ENCODE measurements at places on chromosomes 6 and 20. TPM values are rescaled to one million over a fixed set of nuclear protein-coding genes. Genes with fewer than 3 reads are reported as not detected.

Gene CRISP2
- not detected for total RNA-seq

Gene ZKSCAN3
- total RNA-seq, result 7.7 TPM

Gene SYCP2L
- total RNA-seq, result 1.8 TPM

Gene LRRC1
- 13.1 TPM for total RNA-seq

Gene LCA5
- 5.0 TPM for total RNA-seq

DNA sequence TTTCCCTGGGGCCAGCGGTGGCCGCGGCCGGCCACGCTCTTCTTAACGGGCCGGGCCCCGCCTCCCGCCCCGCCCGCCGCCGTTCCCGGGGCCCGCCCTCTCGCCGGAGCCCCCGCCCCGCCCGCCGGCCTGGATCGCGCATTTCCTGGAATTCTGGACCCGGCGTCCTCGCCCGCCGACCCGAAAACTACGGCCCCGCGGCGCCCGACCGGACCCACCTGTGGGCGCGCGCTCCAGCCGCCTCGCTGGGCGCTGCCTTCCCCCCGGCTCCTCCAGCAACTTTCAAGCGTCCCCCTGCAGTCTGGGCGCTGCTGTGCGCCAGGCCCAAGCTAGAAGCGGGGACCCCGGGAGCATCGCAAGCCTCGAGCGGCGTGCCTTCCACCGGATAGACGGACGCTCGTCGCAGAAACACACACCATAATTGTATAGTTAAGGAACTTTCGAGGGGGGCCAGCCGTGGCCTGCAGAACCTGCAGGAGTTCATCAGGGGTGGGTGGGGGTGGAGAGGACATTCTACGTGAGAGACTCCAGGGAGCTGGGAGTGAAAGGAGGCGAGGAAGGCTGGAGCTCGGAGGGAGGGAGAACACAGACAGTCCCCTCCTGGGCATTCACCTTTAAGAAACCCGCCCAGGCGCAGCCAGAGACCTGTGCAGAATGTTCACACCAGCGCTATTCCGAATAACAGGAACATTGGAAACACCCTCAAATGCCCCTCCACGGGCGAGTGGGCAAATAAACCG is at the start of gene ADA:
Gene ADA (minus strand): TSS at position 16 of the 740 bp plus-strand sequence. CDS start 92 bp downstream, outside the sequence.
- no peak for DNase-seq

- DNase-seq, result no peak
These were observed 231.3 kb downstream of the TFAP2C start for GRCh38 chr20:56860413-56860812.

DNA sequence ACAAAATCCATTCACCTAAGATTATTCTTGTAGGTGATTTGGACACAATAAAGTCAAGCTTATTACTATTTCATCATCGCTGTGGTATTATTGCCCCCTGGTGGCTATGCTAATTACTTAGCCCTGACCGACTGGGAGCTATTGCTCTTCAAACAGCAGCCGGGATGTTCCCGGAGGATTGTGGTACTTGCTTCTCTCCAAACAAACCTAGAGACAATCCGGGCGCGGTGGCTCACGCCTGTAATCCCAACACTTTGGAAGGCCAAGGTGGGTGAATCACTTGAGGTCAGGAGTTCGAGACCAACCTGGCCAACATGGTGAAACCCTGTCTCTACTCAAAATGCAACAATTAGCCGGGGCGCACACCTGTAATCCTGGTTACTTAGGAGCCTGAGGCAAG is 15.4 kb upstream of the STMND1 start:
- no peak for DNase-seq

- DNase-seq, result no peak
These were observed 22.6 kb downstream of the RNF217 start for GRCh38 chr6:124984668-124985338.

- no peak for DNase-seq
These were observed 38.4 kb upstream of the SPTLC3 start for GRCh38 chr20:12970372-12970821.

DNA sequence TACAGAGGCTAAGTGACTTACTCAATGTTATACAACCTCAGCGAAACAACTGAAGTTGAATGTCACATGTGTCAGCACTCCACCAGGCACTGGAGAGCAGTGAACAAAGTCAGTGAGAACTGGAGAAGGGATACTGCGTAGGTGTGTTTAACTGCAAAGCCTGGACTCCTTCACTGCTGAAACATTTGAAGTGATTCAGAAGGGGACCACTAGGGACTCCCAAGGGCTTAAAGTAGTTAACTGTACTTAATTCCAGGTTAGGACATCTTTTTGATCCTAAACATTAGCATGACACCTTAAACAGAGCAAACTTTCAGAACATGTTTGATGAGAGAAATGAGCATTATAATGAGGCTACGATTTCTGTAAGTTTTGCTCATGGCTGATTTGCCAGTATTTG is 45.0 kb upstream of the ZBTB24 start:
- no peak for DNase-seq

- DNase-seq, result peak; percentile 62
These were observed 49.8 kb downstream of the FRK start for GRCh38 chr6:116010790-116011401.

- DNase-seq, result peak; percentile 86
These were observed at the start of gene MAFB for GRCh38 chr20:40689100-40689942. MAFB (minus strand) TSS chr20:40689236; CDS start chr20:40688850, 386 bp downstream.

DNA sequence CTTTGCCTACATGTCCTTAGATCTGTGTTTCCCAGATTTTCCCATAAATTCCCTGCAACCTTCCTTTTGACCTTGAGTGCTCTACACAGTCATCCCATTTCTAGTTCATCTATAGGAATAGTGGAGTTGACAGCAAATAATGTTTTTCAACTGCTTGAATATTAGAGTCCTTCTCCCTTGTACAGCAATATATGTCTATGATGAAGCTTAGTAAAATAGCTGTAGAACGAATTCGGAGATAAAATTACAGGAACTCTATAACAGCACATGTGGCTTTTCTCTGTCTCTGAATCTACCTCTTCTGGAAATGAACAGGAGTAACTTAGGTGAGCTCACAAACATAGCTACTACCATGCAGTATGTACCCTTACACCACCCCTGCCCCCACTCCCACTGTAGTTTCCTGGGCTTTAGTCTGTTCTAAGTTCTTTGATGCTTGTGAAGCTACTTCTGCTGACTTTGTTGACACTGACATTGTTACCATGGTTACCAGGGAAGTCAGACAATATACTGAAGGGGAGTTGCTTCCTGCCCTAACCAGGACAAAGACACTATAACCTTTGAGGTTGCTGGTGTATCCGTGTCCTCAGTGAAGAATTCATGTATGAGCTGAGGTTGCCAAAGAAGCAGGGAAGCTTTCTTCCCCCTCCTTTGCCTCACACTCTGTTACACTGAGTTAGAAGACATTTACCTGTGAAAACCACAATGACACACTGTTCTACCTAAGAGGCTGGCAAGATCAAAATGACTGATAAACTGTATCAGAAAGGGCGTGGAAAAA is 35.8 kb upstream of the SHLD1 start:
- DNase-seq, result no peak

DNA sequence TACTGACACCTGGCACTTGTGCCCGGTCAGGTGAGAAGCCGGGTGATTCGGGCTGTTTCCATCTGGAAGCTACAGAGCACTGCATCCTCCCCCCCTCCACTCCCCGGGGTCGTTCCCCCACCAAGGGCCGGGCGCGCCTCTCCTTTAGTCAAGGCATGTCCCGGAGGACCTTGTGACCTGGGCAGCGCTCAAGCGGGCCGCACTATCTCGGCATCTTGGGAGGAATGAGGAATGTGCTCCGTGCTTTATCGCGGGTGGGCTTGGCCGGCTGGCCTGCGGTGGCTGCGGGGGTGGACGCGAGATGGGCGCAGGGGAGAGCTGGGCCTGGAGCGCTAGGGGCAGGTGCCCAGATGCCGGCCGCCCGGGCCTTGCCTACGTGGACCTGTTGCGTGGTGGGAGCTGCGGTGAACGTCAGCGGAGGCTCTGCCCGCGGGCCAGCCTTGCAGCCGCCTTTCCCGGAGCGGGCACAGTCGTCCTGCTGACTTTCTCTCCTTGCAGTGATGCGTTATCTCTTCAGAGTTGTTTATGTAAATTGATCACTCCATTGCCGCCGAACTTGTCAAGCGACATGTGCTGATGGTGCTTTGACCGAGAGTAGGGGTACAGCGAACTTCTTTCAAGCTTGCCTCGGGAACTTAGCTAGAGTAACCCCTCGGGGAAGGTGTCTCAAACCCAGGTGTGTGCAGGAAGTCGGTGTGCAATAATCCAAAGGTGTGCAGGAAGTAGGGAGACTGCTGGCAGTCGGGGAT is 1.1 kb downstream of the LRRC1 start:
- DNase-seq, result no peak

GRCh38 chr20:17062712-17063111 is 164.1 kb upstream of the PCSK2 start:
- no peak for DNase-seq

- no peak for DNase-seq
These were observed 5.2 kb downstream of the UNC93A start for GRCh38 chr6:167296293-167296690.

- DNase-seq, result no peak
These were observed 19.9 kb downstream of the CAP2 start for GRCh38 chr6:17413313-17413750.

GRCh38 chr20:16748308-16748900 is at the start of gene OTOR:
OTOR (plus strand) TSS chr20:16748358; CDS start chr20:16748402, 44 bp downstream.
- DNase-seq, result no peak

- DNase-seq, result no peak
These were observed 35.2 kb downstream of the PPP1R14C start for GRCh38 chr6:150177952-150178520.

- no peak for DNase-seq
These were observed 109.8 kb downstream of the PTPRK start for GRCh38 chr6:128410584-128410983.

DNA sequence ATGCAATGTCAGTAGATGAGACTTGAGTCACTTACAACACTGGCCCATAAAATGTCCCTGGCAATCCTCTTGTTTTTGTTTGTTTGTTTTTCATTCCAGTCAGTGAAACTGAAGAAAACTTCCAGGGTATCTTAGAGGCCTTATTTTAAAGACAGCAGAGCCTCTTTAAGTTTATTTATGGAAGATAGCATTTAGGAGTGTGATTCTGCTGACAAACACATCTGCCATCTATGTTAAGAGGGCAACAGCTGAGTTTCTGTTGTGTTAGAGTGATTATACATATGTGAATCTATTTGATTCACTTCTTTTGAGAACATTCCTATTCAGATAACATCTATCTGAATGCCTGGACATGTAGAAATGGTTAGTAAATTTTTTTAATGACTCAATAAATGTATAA is 812.6 kb downstream of the TENT5A start:
- no peak for DNase-seq

DNA sequence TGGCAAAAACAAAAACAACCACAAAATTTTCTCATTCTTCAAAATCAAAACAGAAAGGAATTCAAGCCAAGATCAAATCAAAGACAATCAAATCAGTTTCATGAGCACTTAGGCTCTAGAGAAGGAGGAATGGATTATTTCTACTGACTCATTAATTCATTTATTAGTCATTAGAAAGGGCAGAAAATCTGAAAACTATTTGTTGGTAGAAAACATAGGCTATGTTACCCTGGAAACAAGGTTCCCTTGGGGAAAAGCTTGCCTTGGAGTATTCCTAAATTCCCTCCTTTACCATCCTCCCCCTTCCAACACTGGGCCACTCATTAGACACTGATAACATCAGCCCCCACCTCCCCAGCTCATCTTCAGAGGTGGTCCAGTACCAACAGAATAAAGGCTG is 17.5 kb downstream of the KIF16B start:
- no peak for DNase-seq

DNA sequence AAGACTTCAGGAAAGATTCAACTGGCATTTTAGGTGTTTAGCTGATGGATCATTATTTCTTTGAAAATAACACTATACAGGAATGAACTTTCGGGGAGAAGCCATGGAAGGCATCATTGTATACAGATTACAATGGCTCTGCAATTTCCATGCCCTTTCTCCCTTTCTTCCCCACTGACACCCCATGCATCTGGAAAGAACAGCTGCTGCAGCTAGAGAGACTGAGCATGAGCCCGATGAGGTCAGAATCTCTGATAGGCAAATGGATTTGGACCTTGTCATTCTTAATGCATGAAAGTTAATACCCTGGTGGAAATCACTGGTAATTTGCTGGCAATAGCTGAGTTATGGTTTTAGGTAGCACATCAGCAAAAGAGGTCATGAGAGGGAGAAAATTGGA is 54.8 kb downstream of the BTBD3 start:
- no peak for DNase-seq

DNA sequence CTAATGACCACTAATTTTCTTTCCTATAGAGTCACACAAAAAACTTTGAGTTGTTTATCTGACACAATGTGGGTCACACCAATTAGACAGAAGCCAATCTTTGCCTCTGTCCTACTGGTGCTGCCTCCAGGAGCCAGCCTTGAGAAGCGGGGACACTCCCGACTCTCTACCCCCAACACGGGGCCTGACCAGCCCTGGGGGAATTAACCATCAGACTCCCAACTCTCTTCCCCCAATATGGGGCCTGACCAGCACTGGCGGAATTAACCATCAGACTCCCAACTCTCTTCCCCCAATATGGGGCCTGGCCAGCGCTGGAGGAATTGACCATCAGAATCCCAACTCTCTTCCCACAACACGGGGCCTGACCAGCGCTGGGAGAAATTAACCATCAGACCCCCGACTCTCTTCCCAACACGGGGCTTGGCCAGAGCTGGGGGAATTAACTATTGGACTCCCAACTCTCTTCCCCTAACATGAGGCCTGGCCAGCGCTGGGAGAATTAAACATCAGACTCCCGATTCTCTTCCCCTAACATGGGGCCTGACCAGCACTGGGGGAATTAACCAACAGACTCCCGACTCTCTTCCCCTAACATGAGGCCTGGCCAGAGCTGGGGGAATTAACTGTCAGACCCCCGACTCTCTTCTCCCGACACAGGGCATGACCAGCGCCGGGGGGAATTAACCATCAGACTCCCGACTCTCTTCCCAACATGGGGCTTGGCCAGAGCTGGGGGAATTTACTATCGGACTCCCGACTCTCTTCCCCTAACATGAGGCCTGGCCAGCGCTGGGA is 12.5 kb downstream of the CST7 start:
- DNase-seq, result no peak

DNA sequence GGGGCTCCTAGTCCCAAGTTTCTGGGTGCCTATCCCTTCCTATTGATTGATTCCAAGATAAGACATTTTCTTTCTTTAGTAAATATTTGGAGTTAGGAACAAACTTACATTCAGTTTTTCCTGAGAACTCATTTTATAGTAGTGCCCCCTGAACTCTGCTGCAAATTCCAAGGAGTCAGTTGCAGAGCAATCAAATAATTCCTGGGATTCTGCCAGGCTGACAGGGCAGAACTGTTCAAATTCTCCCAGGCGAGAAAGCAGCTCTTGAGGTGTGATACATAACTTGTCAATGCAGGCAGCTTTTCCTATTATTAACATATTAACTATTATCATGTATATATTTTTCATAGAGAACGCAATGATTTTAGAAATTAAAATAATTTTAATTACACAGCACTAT is 15.9 kb upstream of the ZBTB24 start:
- no peak for DNase-seq
